ENCODE measurements at places on chromosomes 12 and 14.

- no peak for DNase-seq
Observed at GRCh38 chr12:30847259-30847658, 79.3 kb upstream of the TSPAN11 start.

DNA sequence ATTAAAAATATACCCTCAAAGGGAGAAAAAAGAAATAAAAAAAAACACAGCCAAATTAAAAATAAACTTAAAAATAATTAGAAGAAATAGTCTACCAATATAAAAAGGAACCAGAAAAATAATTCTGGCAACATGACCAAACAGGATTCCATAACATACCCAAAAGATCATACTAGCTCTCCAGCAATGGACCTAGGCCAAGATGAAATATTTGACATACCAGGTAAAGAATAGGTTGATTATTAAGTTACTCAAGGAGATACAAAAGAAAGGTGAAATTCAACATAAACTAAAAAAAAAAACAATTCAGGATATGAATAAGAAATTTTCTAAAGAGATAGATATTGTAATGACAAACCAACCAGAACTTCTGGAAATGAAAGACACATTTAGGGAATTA is 121.3 kb upstream of the SCAF11 start:
- DNase-seq = no peak

DNA sequence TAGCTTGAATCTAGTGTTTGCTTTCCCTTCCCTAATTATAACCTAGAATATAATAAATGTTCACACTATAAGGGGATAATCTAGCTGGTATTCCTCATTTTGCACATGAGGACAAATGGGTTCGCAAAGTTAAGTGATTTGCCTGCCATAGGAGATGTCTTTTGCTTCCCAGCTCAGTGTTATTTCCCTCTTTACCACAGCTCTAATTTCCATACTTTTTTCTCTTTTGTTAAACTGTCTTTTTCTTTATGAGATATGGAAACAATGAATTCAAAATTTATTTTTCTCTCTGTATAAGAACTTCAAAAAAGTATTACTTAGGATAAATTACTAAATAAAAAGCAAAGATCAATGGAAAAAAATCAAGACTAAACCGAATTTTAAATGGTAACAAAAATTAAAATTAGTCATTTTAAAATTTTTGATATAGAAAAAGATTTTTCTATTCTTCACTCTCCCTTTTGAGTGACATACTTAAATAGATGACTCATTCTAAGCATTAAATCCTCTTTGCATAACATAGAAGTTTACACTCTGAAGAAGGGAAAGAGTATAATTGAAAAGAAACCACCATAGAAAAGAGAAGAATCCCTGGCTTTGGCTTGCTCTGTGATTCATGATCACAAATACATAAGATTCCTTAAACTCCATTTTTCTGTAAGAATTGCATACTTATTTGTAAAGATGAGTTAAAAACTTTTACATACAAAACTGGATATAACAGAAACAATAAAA is 97.3 kb downstream of the INSM2 start:
- no peak for DNase-seq

GRCh38 chr14:85475113-85475512 is 54.8 kb upstream of the FLRT2 start:
- DNase-seq = no peak

GRCh38 chr14:65361920-65362319 is 50.6 kb upstream of the FUT8 start:
- DNase-seq = no peak

GRCh38 chr12:6754411-6754810 is 1.5 kb upstream of the MLF2 start:
- no peak for DNase-seq

DNA sequence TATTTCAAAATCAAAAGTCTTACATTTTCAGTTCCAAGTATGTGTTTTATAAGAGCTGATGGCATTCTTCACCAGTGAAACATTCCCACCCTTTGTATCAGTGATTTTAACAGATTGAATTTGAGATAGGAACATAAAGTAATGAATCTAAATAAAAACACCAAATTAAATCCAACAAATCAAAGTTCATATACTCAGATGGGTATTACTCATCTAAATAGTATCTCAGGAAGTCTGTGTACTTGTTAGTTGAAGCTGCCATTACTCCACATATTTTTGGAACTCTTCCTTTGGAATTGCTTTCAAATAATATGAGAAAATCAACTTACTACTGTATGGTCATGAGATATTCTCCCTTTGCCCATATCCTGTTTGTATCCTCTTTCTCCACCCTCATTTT is 89.1 kb downstream of the MIA2 start:
- no peak for DNase-seq

DNA sequence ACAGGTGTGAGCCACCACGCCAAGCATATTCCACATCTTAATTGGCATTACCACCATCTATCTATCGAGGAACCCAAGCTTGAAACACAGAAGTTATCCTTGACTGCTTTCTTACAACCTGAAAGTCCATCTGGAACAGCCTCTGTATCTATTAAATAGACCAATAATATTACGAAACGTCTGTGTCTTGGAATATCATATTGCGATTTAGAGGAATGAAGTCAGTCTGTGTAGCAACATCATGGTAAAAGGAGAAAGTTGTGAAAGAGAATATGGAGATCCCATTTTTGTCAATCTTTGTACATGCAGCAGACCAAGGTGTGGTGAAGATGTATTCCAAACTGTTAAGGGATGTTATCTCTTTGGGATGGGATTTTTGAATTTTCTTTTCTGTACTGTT is 25.8 kb upstream of the MAX start:
- DNase-seq = no peak

- no peak for DNase-seq
Observed at GRCh38 chr12:58795825-58796224, 124.5 kb downstream of the LRIG3 start.

DNA sequence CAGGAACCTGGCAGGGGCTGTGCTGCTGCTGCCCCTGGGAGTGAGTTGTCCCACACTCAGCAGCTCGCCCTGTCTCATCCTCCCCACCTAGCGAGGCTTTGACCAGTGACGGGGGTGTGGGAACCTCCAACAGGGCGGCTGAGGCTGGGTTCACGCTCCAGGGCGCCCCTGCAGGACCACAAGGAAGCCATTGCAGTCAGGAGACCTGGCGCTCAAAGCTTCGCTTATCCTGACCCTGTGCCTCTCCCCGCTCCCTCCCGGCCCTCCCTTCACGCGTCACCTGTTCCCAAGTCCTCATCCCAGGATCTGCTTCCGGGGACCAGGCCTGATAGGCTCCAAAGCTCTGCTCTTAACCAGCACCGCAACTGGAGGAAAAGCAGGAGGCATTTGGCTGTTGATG is 272.0 kb upstream of the SFSWAP start:
- no peak for DNase-seq

GRCh38 chr12:121787063-121788025 is 6.1 kb downstream of the RHOF start:
- DNase-seq = no peak

GRCh38 chr14:94598816-94599655 is 13.2 kb upstream of the SERPINA3 start:
- no peak for DNase-seq

GRCh38 chr14:52049721-52050588 is 18.9 kb downstream of the NID2 start:
- DNase-seq = no peak

- no peak for DNase-seq
Observed at GRCh38 chr12:114402084-114402717, 3.7 kb downstream of the TBX5 start.

- DNase-seq = no peak
Observed at GRCh38 chr14:104521816-104522745, 57.5 kb upstream of the C14orf180 start.

GRCh38 chr12:25833657-25834056 is 124.8 kb upstream of the RASSF8 start:
- no peak for DNase-seq

GRCh38 chr14:77498984-77499527 is 440 bp upstream of the ISM2 start:
- no peak for DNase-seq

DNA sequence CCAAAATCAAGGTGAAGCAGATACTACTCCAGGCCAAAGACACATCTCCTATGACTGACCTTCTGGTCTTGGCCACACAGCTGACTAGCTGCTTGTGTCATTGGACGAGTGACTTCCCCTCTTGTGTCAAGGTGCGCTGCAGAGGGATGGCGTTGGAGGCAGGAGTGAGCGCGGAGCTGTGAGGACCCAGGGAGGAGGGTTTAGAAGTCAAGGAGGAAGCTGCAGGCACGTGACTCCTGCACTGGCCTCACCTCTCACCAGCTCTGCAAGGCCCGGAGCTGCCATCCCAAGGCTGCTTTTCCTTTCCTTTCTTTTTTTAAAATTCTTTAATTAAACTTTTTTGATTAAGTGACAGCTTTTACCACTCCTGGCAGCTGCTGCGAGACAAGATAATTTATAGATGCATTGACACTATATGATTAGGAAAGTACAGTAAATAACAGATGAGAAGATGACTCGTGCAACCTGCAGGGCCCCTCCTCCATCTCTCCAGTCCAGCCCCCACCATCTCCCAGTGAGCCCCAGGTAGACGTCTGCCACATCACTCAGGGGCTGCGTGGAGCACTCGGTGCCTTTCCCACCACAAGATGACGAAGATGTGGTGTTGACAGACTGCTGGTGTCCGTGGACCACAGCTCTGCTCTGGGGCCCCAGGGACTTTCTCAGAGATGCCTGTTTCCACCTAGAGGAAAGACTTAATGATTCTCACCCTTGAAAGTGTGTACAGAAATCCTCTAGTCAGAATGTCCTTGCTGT is 350.6 kb downstream of the CACNA1C start:
- no peak for DNase-seq

GRCh38 chr12:13864081-13864673 is 117.2 kb downstream of the GRIN2B start:
- DNase-seq = peak; percentile 10

GRCh38 chr14:102971314-102971713 is 48.9 kb downstream of the AMN start:
- DNase-seq = no peak

- DNase-seq = no peak
Observed at GRCh38 chr14:96847451-96847850, 50.3 kb downstream of the VRK1 start.

DNA sequence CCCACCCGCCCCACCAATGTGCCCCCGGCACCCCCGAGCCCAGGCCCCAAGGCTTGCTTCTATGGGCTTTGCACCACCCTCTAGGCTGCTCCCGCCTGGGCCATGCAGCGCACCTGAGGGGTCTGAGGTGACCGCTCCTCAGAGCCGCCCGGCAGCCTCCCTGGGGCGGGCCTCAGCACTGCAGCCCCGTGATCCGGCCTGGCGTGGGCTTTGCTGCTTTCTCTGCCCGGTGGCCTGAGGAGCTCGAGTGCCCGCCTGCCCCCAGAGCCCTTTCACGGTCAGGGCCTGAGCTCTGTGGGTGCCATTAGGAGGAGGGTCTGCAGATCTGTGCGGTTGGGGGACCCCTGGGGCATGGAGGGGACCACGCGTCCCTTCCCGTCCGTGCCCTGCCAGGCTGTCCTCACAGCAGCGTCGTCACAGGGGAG is 6.2 kb downstream of the MTA1 start:
- DNase-seq = no peak

DNA sequence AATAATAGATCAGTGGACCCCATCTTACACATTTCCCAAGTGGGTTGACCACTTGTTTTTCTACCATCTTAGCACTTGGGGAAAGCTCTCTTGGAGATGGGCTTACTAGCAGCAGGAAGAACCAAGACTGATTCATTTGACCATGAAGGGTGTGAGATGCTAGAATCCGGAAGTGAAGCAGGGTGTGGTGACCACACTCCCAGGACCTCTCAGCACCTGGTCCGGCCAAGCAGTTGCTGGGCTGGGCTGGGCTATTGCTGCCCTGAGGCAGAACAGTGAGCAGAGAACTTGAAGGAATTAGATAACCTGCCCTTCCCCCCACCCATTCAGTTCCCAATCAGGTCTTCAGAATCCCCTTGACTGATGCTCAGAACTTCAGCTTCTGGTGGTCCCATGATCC is 24.4 kb downstream of the ADCY6 start:
- DNase-seq = no peak

GRCh38 chr14:32201193-32201815 is 541 bp upstream of the RNU6-7 start:
- peak; percentile 63 for DNase-seq

DNA sequence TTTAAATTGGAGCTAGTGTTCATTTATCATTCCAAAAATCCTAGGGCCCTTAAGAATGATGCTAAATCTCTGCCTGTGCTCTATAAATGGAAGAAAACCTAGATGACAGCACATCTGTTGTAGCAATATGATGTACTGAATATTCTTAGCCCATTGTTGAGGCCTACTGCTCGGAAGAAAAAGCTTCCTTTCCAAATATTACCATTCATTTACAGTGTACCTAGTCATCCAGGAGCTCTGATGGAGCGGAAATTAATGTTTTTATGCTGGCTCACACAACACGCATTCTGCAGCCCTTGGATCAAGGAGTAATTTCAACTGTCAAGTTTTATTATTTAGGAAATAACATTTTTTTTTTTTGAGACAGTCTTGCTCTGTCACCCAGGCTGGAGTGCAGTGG is 77.4 kb downstream of the EML1 start:
- DNase-seq = no peak

DNA sequence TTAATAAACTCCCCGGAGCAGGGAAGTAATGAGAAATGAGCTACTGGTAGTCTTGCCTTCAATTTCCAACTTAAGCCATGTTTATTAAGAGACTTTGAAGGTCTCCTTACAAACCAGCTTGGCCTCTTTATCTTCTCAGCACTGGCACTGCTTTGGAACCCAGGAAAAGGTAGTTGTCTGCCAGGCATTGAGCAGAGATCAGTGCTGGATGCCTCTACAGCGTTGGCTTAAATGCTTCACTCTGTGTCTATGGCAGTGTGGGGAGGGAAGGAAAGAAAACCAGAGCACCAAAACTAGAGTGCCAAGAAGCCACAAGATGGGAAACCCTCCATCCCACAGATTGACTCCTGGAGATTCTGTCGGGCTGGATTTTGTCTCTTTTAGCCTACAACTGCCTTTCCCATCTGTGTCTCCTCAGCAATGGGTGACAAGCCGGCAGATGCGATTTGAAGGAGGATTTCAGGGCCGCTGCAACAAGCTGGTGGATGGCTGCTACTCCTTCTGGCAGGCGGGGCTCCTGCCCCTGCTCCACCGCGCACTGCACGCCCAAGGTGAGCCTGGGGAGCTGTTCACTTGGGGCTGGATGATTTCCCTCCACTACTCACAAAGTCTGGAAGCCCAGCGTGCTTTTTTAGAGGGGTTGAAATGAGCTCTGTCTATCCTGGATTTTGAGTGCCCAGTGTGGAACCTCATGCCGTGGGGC is 57.3 kb downstream of the FNTB start:
- DNase-seq = no peak

DNA sequence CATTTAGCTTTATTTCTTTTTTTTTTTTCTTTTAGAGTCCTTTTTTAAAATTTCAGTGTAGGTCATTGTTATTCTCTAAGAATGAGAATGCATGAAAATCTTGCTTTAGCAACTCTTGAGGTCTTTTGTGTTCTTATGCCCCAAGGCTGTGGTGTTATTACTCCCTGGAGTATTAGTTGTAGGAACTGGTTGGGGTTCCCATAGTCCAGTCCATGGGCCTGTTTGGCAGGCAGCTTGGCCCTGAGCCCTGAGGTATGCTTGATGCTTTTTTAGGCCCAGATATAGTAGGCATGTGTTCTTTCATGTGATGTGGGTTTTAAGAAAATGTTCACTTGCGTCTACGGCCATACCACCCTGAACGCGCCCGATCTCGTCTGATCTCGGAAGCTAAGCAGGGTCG is 1.6 kb downstream of the FAM234B start:
- DNase-seq = no peak

Data from stimulated activated CD8-positive, alpha-beta memory T cell treated with anti-CD3 and anti-CD28 coated beads, Interleukin-7, amount 100 ng/mL, for 48 hours (primary cell).